ENCODE measurements at places on chromosomes 2 and 18.

- DNase-seq, result no peak
Observed at GRCh38 chr2:174750923-174751441, 13.3 kb downstream of the CHRNA1 start.

DNA sequence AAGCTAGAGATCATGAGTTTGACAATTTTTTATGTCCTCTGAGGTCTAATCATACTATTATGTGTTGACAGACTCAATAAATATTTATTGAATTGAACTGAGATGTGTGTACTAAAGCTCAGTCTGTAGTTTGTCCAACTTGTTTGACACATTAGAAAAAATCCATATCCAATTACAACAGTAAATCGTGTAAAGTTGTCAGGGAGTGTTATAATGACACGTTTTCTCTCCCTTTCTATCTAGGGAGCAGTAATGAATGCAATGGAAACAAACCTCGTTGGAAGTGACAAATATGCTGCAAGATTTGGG is 28.4 kb downstream of the ITGA4 start:
- no peak for DNase-seq

DNA sequence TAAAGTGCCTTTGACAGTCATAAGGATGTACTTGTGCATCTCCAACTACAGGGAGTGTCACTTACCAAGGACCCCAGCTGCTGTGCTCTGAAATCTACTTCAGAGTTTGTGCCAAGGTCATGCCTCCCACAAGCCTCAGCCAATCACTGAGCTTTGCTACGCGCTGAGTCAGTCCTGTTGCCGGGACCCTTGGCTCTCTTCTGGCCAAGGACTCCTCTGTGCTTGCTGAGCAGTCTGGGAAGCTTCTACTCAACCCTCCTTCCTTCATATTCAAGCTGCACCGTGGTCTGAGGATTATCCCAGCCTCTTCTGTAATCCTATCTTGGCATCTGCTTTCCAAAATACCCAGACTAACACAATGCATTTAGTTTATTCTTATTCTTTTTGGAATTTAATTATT is 398.9 kb upstream of the FANCL start:
- no peak for DNase-seq

GRCh38 chr2:191836471-191836852 is 10.4 kb downstream of the CAVIN2 start:
- no peak for DNase-seq

- DNase-seq, result no peak
Observed at GRCh38 chr18:9709304-9709877, 1.3 kb downstream of the RAB31 start.

GRCh38 chr2:12674644-12675328 is 42.0 kb upstream of the TRIB2 start:
- DNase-seq, result no peak

GRCh38 chr2:217833439-217833838 is 169.4 kb downstream of the TNS1 start:
- DNase-seq, result no peak

DNA sequence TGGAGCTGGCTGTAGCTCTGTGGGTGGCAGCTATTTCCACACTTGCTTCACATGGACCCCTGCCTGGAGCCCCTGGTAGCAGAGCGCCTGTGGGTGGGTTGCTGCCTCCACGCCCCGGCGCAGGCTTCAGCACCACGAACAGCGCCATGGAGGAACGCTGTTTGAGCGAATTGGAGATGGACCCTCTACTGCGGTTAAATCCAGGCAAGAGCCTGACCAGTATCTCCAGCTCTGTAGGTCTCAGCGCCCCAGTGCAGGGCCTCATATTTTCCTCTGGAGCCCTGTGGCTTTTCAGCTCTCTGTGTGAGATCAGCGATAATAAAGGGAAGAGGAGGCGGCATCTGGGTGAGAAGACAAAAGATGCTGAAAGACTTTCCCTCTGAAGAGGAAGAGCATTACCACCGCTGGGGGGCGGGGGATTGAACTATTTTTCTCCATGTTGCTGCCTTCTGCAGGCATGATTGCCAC is 12.0 kb downstream of the ONECUT2 start:
- DNase-seq, result peak; percentile 23

GRCh38 chr2:675982-676646 is 1.1 kb downstream of the TMEM18 start:
- peak; percentile 96 for DNase-seq

- peak; percentile 24 for DNase-seq
Observed at GRCh38 chr2:103789381-103790095, 1027.7 kb downstream of the TMEM182 start.
